Heart left ventricle (tissue), 16 donors: ENCODE measurements at places on chromosomes 16 and 17. TPM values are rescaled to one million over a fixed set of nuclear protein-coding genes. Genes with fewer than 3 reads are reported as not detected.

DNA sequence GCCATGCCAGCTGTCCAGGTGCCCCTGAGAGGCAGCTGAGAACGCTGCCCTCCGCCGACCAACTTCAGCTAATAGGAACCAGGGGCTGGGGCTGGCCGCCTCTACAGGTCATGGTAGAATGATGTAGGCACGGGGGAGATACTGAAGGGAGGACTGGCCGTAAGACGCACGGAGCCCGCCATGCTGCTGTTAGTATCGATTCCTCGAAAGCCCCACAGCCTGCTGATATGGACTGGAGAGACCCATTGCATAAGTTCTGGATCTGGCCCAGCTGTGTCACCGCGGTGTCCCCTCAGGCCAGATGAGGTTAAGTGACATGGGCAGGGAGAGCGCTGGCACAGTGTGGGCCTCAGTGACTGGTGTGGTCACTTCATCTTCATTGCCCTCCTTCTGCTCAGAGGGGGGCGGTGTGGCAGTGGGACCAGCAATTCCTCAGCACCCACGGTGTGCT, 75.6 kb downstream of the AMFR start:
- no peak for DNase-seq

- DNase-seq: no peak
These were observed 150.8 kb downstream of the SNX11 start for GRCh38 chr17:48258331-48258730.

- DNase-seq: peak; percentile 68
These were observed 3.3 kb downstream of the HOXB2 start for GRCh38 chr17:48541577-48542113.

DNA sequence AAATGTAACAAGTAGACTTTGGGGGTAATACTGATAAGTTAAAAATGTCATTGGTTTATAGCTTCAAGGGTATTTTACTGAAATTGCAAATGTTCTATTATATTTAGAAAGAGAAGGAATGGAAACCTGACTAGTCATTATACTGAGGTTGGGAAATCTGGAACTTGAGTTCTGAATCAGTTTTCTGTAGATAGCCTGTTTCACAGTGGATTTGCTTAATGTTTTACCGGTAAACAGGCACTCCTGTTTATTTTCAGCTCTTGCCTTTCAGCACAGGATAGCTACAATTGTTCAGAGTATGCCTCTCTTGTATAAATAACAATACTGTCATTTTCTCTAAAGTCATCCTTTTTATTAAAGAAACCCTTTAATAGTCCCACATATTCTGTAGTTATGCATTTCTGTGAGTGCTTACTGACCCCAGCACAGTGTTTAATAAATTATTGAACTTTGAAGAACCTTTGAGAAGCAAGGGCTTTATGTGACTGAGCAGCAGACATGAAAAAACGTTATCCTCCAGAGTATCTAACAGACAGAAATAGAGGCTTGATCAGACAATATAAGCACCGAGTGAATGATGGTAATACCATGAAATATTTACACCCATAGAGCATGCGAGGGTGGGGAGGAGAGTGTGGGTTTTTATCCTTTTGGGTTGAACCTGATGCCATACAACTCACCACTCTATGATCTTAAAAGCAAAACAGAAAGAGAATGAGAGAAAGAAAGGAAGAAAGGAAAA, 58.2 kb downstream of the FTO start:
- no peak for DNase-seq

DNA sequence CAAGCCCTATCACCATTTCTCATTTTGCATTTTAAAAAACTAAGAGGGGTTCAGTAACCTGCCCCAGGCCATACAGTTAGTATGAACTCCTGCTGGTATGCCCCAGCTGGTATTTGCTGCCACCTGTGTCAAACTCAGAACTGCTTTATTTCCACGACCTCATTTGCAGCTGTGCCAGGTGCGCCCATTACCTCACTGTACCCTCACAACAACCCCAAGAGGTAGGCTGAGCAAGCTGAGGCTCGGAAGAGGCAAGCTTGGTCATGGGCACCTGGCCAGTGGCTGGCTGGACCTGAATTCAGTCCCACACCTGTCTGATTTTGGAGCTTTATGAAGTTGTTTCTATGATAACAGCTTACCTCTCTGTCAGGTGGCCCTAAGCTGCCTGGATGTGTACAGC, 7.6 kb downstream of the EPN2 start:
- DNase-seq: no peak

- DNase-seq: peak; percentile 40
These were observed at the start of gene CRAMP1 for GRCh38 chr16:1612320-1613111. Gene CRAMP1, plus strand, starts transcription at chr16:1612360. Its CDS starts 2,280 bp downstream, at chr16:1614640.

DNA sequence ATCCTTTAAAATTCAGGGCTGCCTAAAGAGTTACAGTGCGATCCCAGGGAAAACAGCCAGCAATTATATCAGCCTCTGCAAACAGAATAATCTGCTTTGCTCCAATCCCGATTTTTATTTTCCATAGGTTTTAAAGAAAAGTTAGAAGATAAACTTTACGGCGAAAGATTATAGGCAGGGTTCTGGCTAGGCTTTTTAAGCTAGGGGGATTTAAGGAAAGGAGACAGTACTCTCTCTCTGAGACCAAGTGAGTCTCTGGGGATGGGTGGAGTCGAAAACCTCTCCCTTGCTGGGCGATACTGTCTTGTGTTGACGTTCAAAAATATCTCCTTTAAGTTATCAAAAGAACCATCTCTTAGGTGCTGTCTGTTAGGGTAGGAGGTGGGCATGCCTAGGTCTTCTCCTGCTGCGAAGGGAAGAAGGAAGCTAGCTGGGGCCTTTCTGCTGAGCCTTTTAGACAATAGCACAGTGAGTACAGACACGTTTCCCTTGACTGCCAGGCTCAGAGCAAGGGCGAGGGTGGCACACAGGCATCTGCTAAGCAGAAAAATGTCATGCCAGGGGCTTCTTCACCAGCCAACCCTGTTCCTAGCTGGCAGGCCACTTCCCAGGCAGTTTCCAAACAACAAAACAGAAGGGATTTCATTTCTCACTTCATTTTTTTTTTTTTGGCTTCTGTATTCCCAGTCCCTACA, 167.9 kb upstream of the MAF start:
- no peak for DNase-seq

DNA sequence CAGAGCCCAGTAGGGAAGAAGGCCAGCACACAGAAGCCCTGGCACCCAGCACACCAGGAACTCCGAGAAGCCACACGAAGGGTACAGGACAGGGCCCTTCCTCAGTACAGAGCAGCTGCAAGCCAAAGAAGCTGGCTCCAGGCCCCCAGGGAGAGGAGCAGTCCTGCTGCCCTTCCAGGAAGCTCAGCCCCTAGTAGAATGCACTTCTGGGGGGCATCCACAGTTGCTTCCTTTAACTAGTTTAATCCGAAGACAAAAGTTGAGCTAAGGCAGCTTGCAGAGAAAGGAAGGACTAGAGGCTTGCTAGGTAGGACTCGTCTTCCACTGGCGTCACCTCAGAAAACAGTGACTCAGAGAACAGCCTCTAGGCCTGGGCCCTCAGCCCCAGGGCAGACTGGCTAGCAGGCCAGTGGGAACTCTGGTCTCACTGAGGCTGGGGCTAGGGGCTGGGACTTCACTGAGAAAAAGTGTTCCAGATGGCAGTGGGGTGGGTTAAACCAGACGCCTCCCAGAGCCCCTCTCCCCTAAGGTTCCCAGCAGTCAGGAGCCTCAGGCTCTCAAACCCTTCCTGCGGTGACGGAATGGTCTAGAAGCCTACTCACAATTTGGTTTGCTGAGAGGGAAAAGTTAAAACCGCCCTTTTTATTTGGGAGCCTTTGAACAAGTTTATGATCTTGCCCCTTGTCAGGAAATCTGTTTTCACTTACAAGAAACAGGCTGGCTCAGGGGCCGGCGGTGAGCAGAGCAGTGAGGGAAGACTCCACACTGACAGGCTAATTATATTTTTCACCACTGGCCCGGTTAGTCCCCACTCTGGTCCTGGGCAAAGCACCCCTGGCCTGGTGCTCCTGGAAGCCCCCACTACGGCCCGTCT, 41.4 kb downstream of the ACTG1 start:
- DNase-seq: no peak

DNA sequence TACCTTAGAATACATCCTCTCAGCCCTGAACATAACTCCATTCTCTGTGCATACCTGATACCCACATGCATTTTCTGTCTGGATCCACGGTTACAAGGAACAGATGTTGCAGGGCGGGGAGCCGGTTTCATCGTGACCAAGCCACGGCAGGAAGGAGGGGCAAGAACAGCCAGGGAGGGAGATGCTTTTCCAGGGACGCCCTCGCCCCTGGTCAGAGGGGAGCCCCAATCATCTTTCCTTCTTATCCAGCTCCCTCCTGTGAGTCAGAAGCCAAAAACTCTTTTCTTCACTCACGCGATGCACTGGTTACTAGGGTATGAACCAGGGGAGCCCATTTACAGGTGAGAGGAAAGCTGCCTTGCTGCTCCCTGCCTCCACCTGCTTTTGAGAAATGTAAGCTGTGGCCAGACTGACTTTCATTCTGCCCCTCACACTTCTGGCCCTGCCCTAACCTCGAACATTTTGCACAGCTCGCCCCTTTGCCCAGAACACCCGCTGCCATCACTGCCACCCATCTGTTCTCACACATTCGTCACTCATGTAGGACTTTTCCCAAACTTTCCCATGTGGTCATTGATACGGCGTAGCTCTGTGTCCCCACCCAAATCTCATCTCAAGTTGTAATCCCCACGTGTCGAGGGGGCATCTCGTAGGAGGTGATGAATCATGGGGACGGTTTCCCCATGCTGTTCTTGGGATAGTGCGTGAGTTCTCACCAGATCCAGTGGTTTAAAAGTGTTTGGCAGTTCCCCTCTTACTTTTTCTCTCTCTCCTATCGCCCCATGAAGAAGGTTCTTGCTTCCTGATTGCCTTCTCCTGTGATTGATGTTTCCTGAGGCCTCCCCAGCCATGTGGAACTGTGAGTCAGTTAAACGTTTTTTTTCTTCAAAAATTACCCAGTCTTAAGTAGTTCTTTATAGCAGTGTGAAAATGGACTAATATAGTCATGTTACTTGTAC, 20.5 kb downstream of the FOXL1 start:
- DNase-seq: no peak

- DNase-seq: no peak
These were observed 10.1 kb downstream of the LITAF start for GRCh38 chr16:11576427-11577289.

GRCh38 chr17:76715496-76715830, 4.7 kb upstream of the MXRA7 start:
- no peak for DNase-seq

DNA sequence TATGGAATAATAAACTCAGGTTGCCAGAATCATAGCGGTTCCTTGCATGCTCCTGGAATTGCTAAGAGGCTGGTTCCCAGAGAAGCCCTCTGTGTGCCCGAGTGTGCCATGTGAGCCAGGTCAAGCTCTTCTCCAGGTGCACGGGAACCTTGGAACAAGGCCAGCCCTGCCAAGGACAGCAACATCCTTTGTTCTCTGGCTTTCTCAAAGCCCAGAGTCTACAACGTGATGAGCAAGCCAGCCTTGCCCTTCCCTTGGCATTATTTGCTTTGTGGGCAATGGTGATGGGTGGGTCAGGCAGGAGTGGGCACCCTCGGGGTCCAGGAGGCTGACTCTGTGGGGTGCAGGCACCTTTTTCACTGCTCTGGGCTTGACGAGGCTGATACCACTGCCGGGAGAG, 14.2 kb upstream of the SEC14L1 start:
- DNase-seq: no peak

DNA sequence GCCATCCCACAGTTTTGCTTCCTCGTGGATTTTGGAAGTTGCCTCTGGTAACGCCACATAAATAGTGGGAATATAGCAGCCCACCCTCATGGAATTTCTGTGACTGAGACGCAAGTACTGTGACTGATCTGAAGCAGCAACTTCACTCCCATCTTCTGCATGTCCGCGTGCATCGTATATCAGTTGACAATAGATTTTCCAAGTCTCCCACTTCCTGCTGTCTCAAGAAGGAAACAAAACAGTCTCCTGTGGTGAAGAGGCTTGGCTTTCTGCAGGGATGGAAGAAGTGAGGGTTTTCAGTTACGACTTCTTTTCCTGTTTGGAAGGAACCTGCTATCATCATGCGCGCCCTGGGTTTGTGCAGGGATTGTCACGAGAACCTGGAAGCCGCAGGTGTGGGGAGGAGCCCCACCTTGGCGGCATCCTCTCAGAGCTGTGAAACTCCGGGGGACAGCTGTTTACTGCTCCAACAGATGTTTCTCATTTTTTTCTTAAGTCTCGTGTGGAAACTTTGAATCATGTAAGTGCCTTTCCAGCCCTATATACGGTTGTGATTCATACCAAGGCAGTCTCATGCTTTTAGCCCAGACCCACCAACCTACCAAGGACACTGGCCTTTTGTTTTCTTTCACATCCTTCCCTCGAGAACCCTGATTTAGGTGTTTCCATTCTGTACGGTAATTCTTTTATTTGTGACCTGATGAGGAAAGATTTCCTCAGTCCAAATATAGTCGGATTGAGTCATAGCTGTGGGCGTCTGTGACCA, 57.5 kb downstream of the WIPI1 start:
- no peak for DNase-seq

DNA sequence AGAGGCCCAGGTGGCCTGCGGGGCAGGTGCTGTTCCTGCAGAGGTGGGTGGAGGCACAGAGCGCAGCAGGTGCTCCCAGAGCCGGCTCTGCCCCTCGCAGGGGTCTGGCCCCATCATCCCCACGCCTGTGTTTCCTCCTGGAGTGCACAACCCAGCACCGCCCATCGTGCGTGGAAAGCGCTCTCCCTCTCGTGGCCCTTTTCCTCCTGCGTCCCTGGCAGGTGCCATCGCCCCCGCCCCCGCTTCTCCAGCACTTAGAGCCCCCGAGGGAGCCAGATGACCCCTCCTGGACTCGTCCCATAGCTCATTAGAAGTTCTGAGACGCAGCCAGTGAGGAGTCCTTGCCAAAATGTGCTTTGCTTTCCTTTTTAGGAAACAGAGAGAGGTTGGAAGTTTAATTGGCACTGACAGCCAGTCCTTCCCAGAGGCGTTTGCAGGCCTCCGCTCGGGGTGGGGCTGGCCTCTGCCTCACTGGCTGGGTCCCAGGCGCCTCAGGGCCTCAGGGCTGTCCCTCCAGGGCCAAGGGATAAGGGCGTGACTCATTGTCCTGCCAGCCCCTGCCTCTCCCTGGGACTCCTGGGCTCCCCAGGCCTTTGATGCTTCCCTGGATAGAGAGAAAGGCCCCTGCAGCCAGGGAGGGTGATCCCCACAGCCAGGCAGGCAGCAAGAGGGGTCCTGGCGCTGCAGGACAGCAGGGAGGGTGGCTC, 32.2 kb upstream of the CHMP6 start:
- peak; percentile 91 for DNase-seq

GRCh38 chr16:3015865-3016521, 2.0 kb downstream of the CLDN6 start:
- DNase-seq: no peak

DNA sequence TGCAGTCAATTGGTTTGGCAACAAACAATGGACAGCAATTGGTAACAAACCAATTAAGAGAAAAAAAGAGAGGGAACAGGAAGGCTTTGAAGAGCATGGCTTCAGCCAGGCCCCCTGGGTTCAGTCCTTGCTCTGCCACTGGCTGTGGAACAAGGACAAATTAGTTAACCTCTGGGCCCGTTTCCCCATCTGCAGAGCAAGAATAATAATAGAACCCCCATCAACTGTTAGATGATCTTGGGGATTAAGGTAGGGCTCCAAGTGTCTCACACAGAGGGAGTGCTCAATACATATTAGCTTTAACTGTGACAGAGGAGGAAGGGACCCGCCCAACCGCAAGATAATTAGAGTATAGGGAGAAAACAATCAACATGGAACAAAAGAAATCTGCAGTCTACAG, 55.2 kb downstream of the PECAM1 start:
- DNase-seq: no peak

KRTAP1-5 gene
- total RNA-seq: not detected

ABCA3 gene
- total RNA-seq: 8.0 TPM

TMIGD1 gene
- not detected for total RNA-seq

UNK gene
- 12.6 TPM for total RNA-seq
